Activated naive CD4-positive, alpha-beta T cell treated with anti-CD3 and anti-CD28 coated beads for 36 hours (primary cell): ENCODE measurements at places on chromosomes 16 and 17. TPM values are rescaled to one million over a fixed set of nuclear protein-coding genes. Genes with fewer than 3 reads are reported as not detected.

- H3K36me3 ChIP-seq, result no peaks in the 10 kb centered on the region
- no peak overlapping the region for H3K4me3 ChIP-seq
- H3K4me1 ChIP-seq, result no peaks in the 10 kb centered on the region
- DNase-seq, result no peak
These were observed 8.1 kb upstream of the EPX start for GRCh38 chr17:58184308-58184985.

DNA sequence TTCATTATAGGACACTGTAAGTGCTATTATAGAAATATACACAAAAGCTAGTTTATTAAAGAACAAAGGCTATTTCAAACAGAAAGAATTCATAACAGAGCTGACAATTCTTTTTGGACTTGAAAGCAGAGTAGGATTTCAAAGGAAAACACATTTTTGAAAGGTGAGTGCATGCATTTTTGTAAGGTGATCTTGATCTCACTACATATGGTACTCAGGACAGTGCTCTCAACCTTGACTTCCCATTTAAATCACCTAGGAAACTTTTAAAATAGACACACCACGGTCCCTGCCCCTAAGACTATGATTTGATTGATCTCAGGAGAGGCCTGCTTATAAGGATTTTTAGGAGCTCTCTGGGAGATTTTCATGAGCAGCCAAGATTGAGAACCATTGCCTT, 1362.0 kb downstream of the CDH8 start:
- H3K27me3 ChIP-seq, result no peaks in the 10 kb centered on the region
- no peaks in the 10 kb centered on the region for H3K36me3 ChIP-seq
- no peaks in the 10 kb centered on the region for H3K4me1 ChIP-seq
- no peak overlapping the region for H3K4me3 ChIP-seq
- DNase-seq, result no peak
- H3K27ac ChIP-seq, result no peak overlapping the region

DNA sequence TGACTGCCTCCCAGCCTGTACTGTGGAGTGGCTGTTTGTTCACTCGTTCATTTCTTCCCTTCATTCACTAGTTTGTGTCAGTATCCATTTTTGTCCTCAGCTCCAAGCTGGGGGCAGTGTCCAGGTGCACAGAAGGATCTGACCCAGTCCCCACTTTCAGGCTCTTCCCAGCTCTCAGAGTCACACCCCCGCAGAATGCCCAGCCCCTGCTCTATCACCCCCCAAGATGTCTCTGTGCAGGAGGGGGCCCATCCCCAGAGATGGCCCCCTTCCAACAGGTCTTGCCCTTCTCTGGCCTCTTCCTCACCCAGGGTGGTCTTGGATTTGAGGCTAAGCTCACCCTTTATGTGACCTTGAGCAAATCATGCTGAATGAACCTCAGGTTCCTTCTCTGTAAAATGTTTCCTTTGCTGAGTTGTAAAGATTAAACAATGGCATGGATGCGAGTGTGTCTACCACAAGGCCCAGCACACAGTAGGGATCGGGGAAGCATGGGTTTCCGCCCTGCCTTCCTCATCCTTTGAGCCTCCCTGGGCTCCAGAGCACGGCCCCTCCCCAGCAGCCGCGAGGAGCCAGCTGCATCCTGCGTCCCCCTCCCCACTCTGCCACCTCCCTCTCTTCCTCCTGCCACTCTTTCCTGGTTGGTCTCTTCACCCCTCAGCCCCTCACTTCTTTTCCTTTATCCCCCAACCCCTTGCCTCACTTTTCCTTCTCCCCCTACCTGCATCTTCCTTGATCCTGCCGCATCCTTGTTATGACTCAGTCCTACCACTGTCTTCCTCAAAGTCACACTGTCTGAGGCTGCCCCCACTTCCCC, 2.8 kb downstream of the FBXL19 start:
- no peak for DNase-seq
- no peak overlapping the region for H3K27ac ChIP-seq
- H3K4me1 ChIP-seq, result peaks cover 14% of the 10 kb centered on the region
- H3K4me3 ChIP-seq, result peak overlapping the region; percentile 27
- peaks cover 3% of the 10 kb centered on the region for H3K36me3 ChIP-seq

DNA sequence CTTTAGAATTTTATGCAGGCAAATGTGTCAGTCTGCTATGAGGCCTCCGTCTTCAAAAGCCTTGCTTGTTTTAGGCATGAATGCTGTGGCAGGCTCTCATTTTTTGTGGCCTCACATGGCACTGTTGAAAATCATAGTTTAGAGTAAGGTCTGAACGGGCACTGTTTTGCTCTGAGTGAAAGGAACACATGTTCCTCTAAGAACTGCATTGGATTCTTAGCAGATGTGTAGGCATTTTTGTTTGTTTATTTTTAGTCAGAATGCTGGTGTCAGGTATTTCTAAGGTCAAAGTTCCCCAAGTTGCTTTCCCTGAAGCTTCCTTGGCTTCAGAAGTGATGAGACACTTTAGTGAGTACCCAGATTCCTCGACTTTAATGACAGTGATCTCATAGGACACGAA, 173.7 kb downstream of the HS3ST3B1 start:
- H3K27ac ChIP-seq, result no peak overlapping the region
- no peak for DNase-seq
- H3K27me3 ChIP-seq, result no peaks in the 10 kb centered on the region
- no peaks in the 10 kb centered on the region for H3K4me1 ChIP-seq

Gene FOXO3B
- 2.0 TPM for total RNA-seq

DNA sequence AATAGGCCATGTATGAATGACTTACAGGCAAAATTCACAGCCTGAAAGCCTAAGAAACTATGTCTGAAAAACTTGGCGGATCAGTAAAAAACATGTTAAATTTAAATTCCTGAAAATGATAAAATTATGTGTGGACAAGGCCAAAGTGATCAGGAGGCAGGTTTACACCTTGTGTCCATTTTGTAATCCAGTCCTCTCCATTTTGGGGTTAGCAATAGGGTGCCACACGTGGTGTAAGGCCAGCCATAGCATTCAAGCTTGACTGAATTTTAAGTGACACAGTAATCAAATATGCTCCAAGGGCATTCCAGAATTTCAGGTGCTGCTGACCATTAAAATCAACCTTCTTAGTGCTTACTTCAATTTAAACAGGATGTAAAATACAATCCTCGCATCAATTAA, 2.7 kb downstream of the RNF43 start:
- no peaks in the 10 kb centered on the region for H3K27me3 ChIP-seq
- H3K27ac ChIP-seq, result no peak overlapping the region
- no peak overlapping the region for H3K4me3 ChIP-seq
- H3K36me3 ChIP-seq, result no peaks in the 10 kb centered on the region
- DNase-seq, result no peak

Gene TP53TG3
- total RNA-seq, result not detected

Gene SHISA9
- not detected for total RNA-seq

- no peak for DNase-seq
- H3K4me1 ChIP-seq, result no peaks in the 10 kb centered on the region
- H3K27me3 ChIP-seq, result no peaks in the 10 kb centered on the region
- H3K4me3 ChIP-seq, result no peak overlapping the region
- no peaks in the 10 kb centered on the region for H3K36me3 ChIP-seq
- H3K27ac ChIP-seq, result no peak overlapping the region
These were observed 2.7 kb upstream of the RNF112 start for GRCh38 chr17:19408346-19408710.

Gene EVI2A
- 22.0 TPM for total RNA-seq

DNA sequence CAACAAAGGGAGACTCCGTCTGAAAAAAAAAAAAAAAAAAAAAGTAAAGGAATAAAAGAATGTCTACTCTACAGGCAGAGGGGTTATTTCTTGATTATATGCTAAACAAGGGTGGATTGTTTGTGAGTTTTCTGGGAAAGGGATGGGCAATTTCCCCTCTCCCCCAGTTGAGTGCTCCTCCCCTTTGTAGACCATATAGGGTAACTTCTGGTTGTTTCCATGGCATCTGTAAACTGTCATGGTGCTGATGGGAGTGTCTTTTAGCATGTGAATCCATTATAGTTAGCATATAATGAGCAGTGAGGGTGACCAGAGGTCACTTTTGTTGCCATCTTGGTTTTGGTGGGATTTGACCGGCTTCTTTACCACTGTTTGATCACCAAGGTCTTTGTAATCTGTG, 4.2 kb upstream of the NME1 start:
- no peaks in the 10 kb centered on the region for H3K36me3 ChIP-seq
- DNase-seq, result no peak
- no peaks in the 10 kb centered on the region for H3K27me3 ChIP-seq
- peaks cover 14% of the 10 kb centered on the region for H3K4me1 ChIP-seq
- no peak overlapping the region for H3K4me3 ChIP-seq

DNA sequence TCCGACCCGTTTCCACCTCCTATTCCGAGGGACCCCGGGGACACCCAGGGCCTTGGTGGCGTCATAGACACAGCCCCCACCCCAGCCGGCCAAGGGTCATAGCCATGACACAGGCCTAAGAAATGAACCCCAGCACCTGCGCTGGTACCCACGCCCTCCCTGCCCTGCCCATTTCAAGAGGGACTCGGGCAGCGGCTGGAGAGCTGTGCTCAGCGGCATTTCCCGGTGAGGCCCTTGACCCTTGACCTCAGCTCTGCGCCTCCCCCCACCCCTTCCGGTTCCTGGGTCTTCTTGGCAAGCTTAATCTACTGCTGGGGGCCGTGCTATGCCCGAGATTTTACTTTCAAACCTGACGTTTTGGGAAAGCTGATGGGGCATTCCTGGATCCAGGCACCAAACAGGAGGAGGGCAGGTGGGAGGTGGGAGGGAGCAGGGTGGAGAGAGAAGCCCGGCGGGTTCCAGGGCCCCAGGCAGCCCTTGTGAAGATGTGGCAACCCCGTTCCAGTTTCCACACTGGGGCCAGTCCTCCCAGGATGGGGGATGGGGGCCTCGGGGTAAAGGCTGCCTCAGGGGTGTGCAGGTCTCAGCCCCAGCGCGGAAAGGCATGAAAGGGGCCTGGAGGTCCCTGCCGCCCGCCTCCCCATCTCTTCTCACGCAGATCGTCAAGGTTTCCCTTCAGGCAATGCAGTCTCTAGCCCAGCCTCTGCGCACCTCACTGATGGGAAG, at the start of gene SLC22A31:
TSS of gene SLC22A31 (minus strand) at position 414 of the 726 bp plus-strand sequence. CDS start at position 378, 36 bp downstream.
- peaks cover 12% of the 10 kb centered on the region for H3K4me1 ChIP-seq
- peaks cover 32% of the 10 kb centered on the region for H3K27me3 ChIP-seq
- DNase-seq, result no peak
- H3K27ac ChIP-seq, result no peak within 1 kb of the TSS
- H3K4me3 ChIP-seq, result peak within 1 kb of the TSS; percentile 38

Gene HOXB4
- total RNA-seq, result 2.3 TPM

Gene MT4
- not detected for total RNA-seq

DNA sequence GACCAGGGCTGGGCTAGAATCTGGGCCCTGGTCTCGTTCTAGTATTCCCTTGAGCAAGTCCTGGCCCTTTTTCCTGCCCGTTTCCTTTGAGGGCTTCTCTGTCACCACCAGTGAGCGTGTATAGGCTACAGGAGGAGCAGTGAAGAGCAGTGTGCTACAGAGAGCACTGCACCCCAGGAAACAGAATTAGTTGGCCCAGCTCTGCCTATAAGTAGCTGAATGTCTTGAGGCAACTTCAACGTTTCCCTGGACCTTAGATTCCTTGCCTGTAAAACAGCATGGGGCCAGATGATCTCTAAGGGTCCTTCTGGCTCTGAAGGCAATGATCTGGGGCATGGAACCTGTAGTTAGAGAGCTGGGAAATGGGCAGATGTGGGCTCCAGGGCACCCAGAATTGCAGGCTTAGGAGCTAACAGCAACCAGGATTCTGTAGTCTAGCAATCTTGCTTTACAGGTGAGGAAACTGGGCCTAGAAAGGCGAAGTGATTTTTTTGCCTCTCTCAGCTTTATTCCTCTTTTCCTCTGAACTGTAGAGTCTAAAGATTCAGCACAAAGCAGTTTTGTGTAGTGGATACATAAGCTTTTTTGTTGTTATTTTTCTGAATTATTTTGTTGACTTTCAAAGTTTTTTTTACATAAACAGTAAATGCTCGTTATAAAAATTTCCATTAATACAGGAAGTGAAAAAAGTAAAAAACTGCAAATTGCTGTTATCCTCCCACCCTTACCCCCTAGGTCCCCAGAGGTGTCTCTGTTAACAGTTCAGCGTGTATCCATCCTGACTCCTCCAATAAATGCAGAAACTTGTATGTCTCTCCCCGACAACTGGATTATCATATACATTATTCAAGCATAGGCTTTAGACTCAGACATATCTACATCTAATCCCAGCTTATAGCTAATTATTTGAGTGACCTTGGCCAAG, 1.7 kb upstream of the MYL4 start:
- H3K36me3 ChIP-seq, result no peaks in the 10 kb centered on the region
- H3K27me3 ChIP-seq, result no peaks in the 10 kb centered on the region
- peaks cover 41% of the 10 kb centered on the region for H3K4me1 ChIP-seq
- no peak for DNase-seq
- no peak overlapping the region for H3K27ac ChIP-seq

Gene ADORA2B
- total RNA-seq, result 0.12 TPM
